ENCODE measurements at places on chromosomes 6 and 20.
A peak's percentile ranks its signal among the peaks of the same experiment; 100 is the strongest.

- no peak for DNase-seq
Measured at GRCh38 chr6:12232821-12233220, 57.3 kb upstream of the EDN1 start.

- peak; percentile 95 for DNase-seq
Measured at GRCh38 chr6:33312361-33313104, 1.3 kb downstream of the TAPBP start.

GRCh38 chr6:7630792-7631191 is 40.8 kb downstream of the SNRNP48 start:
- peak; percentile 48 for DNase-seq

GRCh38 chr6:88359530-88360202 is 193.5 kb upstream of the CNR1 start:
- DNase-seq = no peak

DNA sequence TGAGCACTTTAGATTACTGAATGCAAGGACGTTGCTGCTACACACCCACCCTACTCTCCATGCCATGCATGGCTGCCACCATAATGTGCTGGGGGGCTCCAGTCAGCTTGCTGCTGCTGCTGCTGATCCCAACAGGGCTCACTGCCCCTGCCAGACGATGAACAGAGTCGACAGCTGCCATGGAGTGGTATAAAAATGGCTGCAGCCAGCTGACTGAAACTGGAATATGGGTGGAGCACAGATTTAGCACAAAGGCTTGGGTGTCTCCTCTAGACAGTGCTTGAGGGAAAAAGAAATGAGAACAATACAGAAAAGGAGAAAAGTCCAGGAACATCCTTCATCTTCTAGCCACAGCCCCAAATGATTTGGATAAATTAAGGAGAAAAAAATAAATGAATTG is 150.7 kb downstream of the PDSS2 start:
- DNase-seq = no peak

DNA sequence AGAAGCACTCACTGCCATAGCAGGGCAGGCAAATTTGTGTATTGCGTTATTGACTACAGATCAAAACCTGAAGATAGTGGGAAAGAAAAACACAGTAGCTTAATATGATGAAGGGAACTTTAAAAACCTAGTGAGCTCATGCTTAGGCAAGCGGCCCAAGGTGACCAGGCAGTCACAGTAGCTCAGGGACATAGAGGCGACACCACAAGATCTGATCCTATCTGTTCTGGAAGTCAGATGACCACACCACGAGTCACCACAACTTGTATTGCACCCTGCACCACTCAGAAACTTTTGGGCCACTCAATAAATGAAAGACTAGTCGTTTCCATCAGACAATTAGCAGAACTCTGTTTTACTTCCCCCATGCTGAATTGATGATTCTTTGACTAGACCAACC is 4.9 kb downstream of the CLIC5 start:
- no peak for DNase-seq

DNA sequence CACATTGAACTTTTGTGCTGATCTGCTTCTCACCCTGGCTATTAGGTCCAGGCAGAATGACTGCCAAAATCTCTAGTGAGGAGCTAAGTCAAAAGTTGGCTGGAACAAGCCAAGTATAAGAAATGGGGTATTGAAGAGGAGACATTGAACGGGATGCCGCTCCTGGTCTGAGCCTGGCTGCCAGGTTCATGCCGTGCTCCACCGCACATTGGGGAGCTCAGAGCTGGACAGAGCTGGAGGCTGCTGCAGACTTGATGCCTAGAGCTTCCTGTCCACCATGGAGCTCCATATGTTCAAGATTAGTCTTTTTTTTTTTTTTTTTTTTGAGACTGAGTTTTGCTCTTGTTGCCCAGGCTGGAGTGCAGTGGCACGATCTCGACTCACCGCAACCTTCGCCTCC is 4.1 kb upstream of the IFT52 start:
- DNase-seq = no peak

GRCh38 chr6:167827583-167828324 is 1.0 kb downstream of the AFDN start:
- DNase-seq = peak; percentile 86

GRCh38 chr6:27145731-27146455 is 101.6 kb upstream of the PRSS16 start:
- DNase-seq = peak; percentile 95

- DNase-seq = no peak
Measured at GRCh38 chr6:134951494-134952263, 1.8 kb upstream of the ALDH8A1 start.

- peak; percentile 66 for DNase-seq
Measured at GRCh38 chr6:48476257-48476656, 365.3 kb upstream of the PTCHD4 start.

- DNase-seq = no peak
Measured at GRCh38 chr6:111710911-111711310, 105.2 kb upstream of the TRAF3IP2 start.

DNA sequence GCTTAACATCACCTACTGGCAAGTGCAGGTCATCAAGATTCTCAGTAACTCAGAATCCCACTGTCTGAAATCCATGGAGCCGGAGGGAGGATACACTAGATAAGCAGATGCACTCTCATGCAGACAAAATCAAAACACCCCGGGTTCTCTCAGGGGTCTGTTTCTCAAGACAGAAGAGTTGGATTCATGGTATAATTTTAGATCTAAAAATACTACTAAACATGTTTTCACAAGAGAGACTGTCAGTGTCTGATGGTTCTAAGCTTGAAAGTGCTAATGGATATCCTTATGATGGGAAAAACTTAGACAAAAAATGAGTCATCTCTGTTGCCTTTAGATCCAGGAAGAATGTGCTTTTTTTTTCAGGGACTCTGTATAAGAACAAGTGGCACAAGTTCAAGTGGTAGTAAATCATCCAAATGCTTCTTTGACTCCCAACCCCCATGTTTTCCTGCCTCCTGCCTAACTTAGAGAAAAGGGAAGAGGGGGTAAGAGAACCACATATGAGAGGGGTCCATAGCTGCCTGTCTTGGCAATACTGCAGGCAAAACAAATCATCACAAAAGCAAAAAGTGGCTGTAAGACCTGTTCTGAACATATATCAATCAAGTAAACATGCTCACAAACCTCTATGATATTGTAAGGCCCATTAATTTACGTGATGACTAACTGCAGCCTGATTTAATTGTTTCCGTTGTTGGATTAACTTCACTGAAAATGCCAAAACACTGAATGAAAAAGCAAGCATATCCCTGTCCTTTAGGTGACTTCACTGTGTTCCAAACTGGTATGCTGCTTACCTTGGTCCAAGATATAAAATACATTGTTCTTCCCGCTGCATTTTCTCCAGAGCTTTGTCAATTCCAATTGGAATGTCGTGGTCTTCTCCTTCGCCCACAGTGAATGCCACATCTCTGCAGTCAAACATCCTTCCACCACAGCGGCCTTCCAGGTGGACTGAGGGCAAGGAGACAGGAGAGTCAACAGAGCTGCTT is 84.0 kb upstream of the TULP1 start:
- DNase-seq = no peak
